B cell (primary cell): ENCODE measurements at places on chromosomes 11 and 22.

- no peak for DNase-seq
These were observed 23.2 kb upstream of the ST3GAL4 start for GRCh38 chr11:126332221-126332711.

- peak; percentile 56 for DNase-seq
These were observed 5.2 kb upstream of the PRR33 start for GRCh38 chr11:1896923-1897322.

GRCh38 chr22:23033116-23033905 is 37.0 kb upstream of the GNAZ start:
- no peak for DNase-seq

DNA sequence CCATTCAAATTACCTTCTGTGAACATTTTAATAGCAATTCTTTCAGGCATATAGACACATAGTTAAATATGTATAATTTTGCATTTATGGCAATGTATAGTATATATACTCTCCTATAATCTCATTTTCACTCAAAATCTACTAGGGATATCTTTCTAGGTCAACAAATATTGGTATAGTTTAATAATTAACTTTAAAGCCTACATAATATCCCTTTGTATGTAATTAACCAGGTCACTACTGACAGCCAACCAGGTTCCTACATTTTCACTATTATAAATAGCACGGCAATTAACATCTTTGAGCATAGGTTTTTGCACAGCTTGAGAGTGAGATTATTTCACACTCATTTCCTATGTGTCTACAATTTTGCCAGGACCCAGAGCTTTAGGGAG is 15.8 kb downstream of the OR2AG2 start:
- DNase-seq: no peak

- DNase-seq: peak; percentile 73
These were observed 3.0 kb downstream of the YWHAH start for GRCh38 chr22:31947296-31947695.

DNA sequence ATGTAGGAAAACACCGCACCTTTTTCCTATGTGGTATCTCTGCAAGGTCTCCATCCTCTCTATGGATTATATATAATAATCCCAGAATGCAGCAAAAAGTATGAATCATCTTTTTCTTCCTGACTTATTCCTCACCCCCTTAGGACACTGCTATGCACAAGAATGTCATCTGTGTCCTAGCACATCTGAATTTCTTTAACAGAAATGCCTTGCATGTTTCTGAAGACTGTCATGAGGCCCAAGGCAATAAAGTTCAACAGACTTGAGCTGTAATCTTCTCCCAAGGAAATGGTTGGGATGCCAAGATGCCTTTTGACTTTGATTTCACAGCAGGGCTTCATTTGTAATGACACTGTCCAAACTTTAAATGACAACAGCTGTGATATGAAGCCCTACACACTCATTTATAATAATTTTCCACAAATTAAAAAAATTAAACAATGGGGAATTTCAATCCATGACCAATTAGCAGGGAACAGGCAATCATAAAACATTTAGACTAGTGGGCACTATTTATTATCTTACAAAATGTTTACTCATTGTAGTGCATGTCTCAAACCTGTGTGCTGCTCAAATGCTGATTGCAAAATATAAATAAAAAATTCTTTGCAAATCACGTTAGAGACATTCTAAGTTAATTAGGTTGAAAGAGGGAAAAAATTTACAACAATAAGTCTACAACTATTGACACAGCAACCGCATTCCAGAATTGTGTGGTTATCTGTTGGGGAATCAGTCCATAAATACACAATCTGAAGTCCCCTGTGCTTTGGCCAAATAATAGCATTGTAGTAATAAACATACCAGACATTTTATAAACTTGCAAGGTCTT is 242.3 kb downstream of the SWAP70 start:
- no peak for DNase-seq
